Upper lobe of right lung (tissue), 1 donor: ENCODE measurements at places on chromosomes 12 and 14. TPM values are rescaled to one million over a fixed set of nuclear protein-coding genes. Genes with fewer than 3 reads are reported as not detected.

DNA sequence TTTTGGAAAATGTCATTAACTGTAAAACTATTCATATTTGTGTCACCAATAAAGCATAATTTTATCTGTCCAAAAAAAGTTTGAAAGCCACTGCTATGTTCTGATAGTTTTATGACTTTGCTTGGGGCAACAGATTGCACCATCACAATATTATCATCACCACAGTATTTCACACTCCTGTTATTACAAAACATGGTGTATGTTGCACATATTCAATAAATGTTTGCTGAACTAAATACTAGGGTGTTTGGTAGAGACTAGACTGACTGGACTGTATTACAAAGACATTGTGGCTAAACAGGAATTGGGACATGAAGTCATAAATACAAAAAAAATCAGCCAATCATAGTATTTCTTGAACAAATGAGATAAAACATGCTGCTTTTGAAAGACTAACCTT, 55.1 kb downstream of the PAWR start:
- H3K27me3 ChIP-seq = no peaks in the 10 kb centered on the region
- H3K4me3 ChIP-seq = no peak overlapping the region
- no peak for DNase-seq
- no peaks in the 10 kb centered on the region for H3K36me3 ChIP-seq
- no peaks in the 10 kb centered on the region for H3K4me1 ChIP-seq

DNA sequence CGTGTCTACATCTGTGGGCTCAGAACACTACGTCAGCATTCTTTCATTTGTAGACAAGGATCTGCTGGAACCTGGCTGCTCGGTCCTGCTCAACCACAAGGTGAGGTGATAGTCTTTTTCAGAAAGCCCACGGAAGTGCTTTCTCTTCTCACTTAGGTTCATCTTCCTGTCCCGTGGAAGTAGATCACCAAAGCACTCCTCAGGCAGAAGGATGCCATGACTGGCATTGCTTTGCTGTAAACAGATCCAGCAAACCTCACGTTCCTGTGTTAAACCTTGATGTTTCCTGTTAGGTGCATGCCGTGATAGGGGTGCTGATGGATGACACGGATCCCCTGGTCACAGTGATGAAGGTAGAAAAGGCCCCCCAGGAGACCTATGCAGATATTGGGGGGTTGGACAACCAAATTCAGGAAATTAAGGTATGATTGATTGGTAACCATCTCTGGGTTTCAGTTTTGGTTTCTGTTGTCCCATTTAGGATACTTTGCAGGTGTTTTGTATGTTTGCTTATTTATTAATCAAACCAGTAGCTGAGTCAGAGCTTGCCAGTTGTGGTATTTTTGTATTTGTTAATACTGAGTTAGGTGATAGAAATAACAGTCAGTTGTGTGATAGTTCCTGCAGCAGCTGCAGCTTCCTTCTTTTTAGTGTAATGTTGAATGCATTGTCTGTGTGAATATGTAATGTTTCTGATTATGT, 7.5 kb downstream of the PSMC1 start:
- no peak overlapping the region for H3K27ac ChIP-seq
- DNase-seq = no peak
- no peaks in the 10 kb centered on the region for H3K4me1 ChIP-seq
- peaks cover 94% of the 10 kb centered on the region for H3K36me3 ChIP-seq
- no peak overlapping the region for H3K4me3 ChIP-seq

POMT2 gene
- total RNA-seq = 29.4 TPM

CLEC2A gene
- not detected for total RNA-seq
